ENCODE measurements at places on chromosomes 6 and 20. TPM values are rescaled to one million over a fixed set of nuclear protein-coding genes. Genes with fewer than 3 reads are reported as not detected.

PTGIS gene
- total RNA-seq = 51.7 TPM

GRCh38 chr20:63578224-63579016 lies 4.4 kb upstream of the HELZ2 start:
- peak; percentile 59 for DNase-seq

GRCh38 chr6:90859612-90860011 lies 272.7 kb upstream of the MAP3K7 start:
- DNase-seq = no peak

- no peak for DNase-seq
Measured at GRCh38 chr6:158607411-158608170, 37.0 kb downstream of the DYNLT1 start.

GRCh38 chr6:30615219-30615957 lies 1.7 kb downstream of the PPP1R10 start:
- no peak for DNase-seq

DNA sequence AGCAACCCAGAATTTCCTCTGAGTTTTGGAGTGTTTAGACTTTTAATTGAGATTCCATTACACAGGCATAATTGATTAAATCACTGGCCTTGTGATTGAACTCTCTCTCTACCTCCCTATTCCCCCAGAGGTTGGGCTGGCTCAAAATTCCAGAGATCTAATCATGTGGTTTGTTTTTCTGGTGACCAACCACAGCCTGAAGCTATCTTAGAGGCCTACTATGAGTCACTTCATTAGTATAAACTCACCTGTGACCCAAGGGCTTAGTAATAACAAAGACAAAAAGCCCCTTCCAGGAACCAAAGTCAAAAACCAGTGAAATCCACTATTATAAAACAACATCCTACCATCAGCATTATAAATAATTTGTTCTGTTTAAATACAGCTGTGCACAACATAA lies 992.5 kb upstream of the CITED2 start:
- no peak for DNase-seq

DNA sequence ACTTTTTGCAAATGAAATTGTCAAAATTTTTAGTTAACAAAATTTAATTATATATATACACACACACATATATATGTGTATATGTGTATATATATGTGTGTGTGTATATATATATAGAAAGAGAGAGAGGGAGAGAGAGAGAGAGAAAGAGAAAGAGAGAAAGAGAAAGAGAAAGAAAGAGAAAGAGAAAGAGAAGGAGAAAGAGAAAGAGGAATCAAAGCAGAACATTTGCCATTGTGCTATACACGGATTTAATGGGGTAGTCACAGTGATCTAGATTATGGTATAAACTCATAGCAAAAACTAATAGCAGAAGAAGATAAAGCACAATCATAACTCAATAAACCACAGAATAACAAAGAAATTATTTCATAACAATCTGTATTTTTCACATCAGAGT lies 126.7 kb downstream of the DST start:
- DNase-seq = no peak

CLPSL1 gene
- not detected for total RNA-seq

GPR6 gene
- not detected for total RNA-seq

DNA sequence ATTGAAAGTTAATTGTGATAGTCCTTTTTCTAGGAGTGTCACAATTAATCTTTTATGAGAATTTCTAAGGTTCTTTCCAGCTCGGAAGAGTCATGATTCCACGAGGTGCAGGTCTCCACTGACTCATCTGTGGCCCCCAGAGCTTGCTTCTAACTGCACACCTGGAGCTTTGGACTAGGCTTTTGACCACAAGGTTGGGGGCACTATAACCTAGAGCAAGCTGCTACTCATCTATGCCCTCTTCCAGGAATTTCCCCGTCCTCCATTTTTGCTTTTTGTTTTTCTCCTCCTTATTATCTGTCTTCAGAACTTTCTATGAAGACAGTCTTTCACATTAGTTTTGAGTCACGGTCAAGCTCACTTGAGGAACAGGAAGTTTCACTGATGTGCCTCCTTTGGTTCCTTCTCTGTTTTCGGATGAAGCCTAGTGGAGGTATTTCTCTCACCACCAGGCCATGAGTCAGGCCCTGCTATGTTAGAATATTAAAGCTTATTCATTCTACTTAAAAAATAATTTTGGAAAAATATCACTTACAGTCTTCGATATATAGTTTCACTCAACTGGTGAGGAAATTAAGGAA lies 119.2 kb upstream of the INSM1 start:
- no peak for DNase-seq

ULBP3 gene
- total RNA-seq = 2.4 TPM

DNA sequence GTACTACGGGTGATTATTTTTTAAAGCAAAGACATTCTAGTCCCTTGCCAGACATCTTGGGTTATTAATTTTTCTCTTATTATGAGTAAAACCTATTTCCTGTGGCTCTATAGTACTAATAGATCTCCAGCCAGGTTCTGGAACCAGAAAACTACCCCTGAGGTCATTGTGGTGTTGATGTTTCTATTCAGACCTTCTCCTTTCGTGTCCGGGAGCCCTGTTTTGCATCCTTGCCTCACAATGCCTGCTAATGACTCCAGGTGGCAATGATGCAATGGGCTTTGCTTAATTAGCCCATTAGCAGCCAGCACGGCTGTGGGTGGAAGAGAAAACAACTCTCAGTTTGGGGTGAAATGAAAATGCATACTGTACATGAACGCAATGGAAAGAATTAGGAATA lies 62.9 kb upstream of the ARG1 start:
- DNase-seq = no peak

GRCh38 chr6:50826803-50827202 lies 8.1 kb downstream of the TFAP2B start:
- no peak for DNase-seq

LST1 gene
- total RNA-seq = 11.1 TPM

- DNase-seq = no peak
Measured at GRCh38 chr20:41049451-41049850, 20.8 kb downstream of the TOP1 start.

GRCh38 chr6:42690151-42690702 lies 32.2 kb downstream of the PRPH2 start:
- DNase-seq = no peak

- peak; percentile 68 for DNase-seq
Measured at GRCh38 chr6:21666201-21666691, 72.7 kb downstream of the SOX4 start.

DNA sequence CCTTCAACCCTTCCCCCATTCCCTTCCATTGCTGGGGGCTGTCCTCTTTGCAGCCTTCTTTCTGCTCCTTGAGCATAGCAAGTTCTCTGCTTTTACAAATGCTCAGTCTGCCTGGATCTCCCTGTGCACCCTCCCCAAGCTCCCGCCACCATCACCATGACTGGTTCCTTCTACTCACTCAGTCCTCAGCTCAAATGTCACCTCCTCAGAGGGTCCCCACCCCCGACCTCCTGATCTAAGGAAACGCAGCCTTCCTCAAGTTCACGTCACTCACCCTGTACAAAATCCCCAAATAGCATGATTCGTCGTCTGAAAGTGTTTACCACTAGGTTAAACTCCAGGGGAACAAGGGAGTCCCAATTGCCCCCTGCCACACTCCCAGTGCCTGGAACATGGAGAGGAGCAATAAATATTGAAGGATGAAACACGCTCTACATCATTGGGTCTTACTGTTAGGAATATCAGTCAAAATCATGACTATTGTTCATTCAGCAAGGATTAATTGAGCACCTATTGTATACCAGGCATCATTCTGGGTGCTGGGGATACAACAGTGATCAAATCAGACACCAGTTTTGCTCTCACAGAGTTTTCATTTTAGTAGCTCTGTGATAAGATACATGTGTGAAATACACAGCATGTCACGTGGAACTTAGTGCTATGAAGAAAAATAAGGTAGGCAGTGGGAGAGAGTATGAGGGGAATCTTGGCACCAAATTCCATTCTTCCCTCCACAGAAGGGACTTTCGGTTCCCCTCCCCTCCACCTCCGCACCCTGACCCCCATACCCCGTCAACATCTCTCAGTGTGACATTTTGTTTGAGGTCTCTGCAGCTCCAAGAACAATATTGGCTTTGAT lies 15.6 kb downstream of the TP53RK start:
- DNase-seq = no peak

DNA sequence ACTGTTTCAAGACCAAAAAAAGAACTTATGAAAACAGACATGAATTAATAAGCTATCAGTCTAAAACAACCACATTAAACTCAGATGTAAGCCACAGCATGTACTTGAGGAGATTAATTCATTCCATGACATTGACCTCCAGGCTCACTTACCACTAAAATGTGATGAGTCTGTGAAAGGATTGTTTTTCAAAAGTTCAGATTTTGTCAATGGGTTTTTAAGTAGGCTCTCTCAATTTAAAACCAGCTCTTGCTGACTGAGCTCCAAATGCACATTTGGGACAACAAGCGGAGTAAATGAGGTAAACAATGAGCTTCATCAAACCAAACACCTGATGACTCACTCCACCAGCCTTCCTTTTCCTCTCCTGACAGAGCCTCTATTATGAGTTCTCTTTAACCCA lies 197.0 kb downstream of the SIM1 start:
- DNase-seq = no peak

DNA sequence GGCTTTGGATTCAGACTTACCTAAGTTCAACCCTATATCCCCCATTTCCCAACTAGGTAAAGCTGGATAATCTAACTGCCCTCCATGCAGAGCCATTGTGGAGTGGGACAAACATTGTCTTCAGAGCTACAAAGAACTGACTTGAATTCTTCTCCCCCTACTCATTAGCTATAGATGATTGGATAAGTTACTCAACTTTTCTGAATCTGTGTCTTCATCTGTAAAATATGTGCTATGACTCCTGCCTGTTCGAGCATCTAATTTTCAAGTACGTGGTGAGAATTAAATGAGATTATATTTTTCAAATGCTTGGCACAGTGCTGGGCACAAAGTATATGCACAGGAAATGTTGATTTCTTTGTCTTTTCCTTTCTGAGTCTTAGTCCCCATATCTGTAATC lies 240.3 kb upstream of the TCF21 start:
- DNase-seq = no peak

GRCh38 chr6:123263981-123264380 lies 267.9 kb downstream of the CLVS2 start:
- no peak for DNase-seq

DNA sequence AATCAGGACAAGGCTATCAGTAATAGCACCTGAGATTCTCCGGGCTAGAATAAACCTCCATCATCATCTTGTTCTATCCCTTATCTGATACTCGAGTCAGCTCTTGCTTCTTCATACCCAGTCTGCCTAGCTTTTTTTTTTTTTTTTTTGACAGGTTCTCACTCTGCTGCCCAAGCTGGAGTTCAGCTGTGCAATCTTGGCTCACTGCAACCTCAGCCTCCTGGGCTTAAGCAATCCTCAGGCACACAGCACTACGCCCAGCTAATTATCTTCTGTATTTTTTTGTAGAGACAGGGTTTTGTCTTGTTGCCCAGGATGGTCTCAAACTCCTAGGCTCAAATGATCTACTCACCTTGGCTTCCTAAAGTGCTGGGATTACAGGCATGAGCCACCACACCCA lies 19.5 kb downstream of the SRSF6 start:
- DNase-seq = no peak

DNA sequence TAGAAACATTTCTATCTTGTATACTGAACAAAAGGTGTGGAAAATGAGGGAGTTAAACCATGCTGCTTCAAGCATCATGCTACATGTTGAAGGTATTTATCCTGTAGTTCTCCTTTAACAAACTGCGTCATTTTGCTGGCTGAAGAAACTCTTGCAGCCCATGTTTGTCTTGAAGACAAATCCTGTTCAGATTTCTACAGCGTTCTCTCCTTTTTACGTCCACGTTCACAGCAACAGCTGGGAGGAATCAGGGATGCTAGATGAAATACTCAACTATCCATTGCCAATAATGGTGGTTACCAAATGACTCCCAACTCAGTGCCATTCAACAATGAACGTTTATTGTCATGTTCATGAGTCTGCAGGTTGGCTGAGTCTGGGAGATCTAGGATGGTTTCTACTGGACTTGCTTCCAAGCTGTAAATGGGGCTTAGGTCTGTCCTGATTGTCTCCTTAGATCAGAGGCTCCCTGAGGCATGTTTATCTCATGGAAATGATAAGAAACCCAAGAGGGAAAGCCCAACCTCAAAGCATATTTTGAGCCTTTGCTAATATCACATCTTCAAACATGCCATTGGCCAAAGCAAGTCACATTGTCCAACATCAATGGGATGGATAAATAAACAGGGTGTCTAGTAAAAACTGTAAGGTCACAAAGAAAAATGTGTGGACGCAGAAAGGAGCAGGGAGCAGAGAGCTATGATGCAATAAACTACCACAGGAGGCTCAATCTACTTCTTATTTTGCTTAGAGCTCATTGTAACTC lies 2.7 kb upstream of the PLCB1 start:
- peak; percentile 40 for DNase-seq

GRCh38 chr6:132333639-132334520 lies 67.4 kb downstream of the MOXD1 start:
- peak; percentile 12 for DNase-seq

ITPA gene
- 21.1 TPM for total RNA-seq

DNA sequence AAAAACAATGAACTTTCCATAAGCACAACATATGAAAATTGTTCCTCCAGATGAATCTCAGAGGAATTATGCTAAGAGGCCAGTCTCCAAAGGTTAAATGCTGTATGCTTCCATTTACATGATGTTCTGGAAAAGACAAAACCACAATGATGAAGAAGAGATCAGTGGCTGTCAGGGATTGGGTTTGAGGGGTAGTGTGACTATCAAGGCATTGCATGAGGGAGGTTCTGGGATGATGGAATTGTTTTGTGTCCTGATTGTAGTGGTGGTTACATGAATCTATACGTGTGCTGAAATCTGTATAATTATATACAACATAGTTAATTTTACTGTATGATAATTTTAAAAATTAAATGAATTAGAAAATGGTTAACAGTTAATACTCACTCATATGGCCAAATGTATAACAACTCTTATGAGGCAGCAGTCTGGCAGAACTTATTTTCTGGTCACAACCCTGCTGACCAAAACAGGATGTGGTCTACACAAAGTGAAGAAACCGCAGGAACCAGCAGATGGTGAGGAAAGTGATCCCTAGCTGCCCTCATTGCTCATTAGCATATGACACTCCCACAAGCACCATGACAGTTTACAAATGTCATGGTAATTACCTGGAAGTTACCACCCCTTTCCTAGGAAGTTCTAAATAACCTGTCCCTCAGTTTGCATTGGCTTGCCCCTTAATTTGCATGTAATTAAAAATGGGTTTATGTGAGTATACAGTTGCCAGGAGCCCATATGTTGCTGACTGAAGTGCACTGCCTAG lies 31.9 kb downstream of the NSFL1C start:
- no peak for DNase-seq

MOG gene
- total RNA-seq = 2.6 TPM
